Substantia nigra (tissue), 51 donors: ENCODE measurements at places on chromosomes 2 and 18.

DNA sequence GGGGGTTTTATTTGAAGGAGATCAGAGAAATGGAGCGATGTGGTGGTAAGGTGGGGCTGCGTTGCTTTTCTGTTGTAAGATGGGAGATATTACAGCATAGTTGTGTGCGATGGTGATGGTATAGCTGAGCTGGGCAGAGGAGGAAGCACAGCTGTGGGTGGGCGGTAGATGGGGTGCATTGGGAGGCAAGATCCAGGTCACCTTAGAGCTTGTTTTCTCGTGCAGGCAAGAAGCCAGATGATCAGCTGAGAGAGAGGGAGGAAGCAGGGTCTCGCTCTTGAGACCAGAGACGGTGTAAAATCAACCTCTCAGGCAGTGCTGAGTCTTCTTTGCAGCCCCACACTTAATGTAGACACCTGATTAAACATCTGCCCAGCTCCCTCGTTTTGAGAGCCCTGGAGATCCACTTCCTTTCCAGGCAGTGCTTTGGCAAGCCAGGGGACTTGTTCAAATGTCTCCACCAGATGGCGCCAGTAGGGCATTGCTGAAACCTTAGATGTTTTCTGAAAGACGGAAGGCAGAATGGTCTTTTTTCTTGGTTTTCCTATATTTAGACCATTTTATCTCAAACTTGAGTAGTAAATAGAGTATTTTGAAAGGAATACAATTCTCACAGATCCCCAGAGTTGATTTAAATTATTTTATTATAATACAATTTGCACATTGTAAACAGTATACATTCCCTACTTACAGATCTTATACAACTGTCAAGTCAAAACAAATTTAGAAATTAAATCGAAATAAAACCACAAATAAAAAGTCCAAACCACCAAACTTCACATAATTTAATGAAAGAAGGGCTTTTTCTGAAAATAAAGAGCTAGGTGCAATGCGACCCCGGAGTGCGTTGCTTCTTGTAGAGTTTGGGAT is 21.1 kb upstream of the LYPD6B start:
- peak; percentile 62 for DNase-seq

- DNase-seq = no peak
Observed at GRCh38 chr2:23399674-23400261, 14.8 kb downstream of the KLHL29 start.

- DNase-seq = no peak
Observed at GRCh38 chr18:79645291-79645983, 34.2 kb upstream of the CTDP1 start.

DNA sequence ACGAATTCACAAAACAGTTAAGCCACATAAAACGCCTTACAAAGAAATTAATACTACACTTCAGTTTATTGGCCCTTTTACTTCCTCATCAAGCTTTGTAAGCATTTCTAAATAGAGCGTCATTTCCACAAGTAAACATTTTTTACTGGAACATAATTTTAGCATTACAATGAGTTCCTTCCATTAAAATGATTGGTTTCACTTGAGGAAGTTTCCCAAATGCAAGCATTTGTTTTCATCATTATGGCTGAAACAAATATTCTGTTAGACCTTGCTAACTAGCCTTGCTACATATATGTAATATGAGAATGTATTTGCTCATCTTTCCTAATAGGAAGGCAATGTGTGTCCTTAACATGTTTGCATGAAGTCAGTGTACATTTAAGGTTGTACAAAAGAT is 579.1 kb downstream of the IRS1 start:
- DNase-seq = no peak

GRCh38 chr2:200274116-200275075 is 32.1 kb upstream of the SPATS2L start:
- DNase-seq = peak; percentile 24

DNA sequence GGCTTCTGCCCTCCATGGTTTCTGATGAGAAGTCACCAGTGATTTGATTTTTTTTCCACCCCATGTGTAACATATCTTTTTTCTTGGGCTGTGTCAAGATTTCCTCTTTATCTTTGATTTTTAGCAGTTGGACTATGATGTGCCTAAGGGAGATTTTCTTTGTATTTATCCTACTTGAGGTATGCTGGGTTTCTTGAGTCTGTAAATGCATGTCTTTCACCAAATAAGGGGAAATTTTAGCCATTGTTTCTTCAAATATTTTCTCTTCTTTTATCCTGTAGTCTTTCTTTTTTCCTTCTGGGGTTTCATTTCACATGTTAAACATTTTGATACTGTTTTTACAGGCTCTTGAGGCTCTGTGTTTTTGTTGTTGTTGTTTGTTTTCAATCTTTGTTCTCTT is 33.7 kb upstream of the PLB1 start:
- DNase-seq = no peak

DNA sequence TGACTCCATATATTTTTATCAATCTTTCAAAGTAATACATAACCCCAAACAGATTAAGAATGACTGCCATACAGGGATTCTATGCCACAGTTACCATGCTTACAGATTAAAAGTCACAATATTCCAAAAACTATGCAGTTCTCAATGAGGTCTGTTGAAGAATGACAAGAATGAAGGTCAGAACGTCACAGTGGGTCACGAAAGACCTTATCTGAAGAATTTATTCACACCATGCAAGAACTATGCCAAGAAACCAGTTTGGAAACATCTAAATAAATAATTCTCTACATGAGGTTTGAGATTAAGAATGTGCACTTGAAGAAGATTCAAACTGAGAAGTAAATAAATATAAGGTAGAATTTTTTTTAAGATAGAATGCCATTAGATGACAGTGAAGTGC is 253.3 kb downstream of the EXOC6B start:
- DNase-seq = no peak

DNA sequence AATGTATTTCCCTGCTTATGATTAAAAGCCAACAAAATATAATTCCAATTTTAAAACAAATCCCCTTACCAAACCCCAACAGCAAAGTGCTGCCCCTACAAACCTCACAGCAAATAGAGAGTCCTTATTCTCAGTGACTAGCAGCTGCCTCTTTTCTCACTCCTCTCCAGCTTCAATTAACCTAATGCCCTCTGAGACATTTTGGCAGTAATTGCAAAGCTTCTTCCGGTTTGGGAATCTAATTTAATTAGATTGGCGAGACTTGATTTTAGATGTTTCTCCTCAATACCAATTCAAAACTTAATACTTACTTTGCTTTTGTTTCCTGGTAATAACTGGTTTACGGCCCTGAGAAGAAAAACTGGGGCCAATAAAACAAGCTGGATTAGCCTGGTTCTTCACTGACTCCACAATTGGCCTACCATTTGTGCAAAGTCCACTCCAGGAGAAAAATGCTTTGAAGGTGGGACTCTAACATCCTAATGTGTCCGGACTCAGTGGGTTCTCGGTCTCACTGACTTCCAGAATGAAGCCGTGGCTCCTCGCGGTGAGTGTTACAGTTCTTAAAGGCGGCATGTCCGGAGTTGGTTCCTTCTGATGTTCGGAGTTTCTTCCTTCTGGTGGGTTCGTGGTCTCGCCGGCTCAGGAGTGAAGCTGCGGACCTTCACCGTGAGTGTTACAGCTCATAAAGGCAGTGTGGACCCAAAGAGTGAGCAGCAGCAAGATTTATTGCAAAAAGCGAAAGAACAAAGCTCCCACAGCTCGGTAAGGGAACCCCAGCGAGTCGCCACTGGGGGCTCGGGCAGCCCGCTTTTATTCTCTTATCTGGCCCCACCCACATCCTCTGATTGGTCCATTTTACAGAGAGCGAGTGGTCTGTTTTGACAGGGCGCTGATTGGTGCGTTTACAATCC is 52.8 kb downstream of the SLC35F5 start:
- no peak for DNase-seq

DNA sequence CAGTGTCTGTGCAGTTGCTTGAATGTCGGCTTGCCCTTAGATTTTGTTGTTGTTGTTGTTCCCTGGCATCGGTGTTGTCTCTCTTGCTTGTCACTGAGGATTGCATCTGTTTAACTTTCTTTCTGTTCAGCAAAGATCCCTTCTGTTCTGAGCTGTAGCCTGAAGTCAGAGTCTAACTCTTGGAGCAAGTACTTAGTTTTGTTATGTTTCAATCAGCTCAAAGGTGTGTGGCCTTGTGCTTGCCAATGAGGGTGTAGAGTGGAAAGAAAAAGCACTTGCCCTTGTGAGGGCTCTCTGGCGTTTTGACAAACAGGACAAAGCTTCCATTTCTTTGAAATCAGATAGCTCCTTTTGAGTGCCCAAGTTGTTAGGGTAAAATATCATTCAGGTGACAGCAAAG is 757.1 kb upstream of the CDH7 start:
- DNase-seq = no peak

DNA sequence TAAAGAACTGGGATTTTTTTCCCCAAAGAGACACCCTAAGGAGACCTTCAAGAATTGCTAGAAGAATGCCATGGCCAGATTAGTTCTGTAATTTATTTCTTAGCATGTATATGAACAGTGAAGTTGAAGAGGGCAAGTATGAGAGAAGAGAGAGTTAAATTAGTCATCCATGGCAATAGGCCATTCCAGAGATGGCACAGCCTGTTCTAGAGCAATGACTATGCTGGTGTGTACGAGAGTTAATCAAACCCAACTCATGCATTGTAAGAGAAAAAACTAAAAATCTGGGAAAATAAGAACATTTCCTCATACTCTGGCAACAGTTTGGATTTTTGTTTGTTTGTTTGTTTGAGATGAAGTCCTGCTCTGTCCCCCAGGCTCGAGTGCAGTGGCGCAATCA is 112.1 kb upstream of the PIK3C3 start:
- no peak for DNase-seq

- DNase-seq = no peak
Observed at GRCh38 chr2:237324405-237324831, 89.5 kb downstream of the COL6A3 start.

DNA sequence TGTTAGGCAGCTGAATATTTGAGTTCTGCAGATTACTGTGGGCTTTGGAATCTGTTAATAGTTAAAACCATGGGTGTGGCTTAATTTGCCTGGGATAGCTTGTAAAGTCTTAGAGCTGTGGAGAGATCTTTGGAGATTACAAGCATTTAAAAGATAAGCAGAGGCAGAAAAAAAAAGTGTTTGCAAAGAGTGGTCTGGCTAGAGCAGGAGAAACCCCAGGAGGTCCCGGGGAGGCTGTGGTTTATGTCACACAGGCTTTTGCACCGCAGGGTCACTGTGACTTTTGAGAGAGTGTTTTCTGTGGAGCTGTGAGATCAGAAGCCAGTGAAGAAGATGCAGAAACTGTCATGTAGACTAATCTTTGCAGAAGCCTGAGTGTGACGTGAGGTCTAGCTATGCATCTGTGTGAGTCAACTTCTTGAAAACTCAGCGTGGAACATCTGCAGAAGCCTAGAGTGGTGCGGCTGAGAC is 49.0 kb downstream of the SETBP1 start:
- no peak for DNase-seq
